Activated naive CD4-positive, alpha-beta T cell treated with Interleukin-2 at 50 U/mL for 16 hours (primary cell): ENCODE measurements at places on chromosomes 3 and 15.

DNA sequence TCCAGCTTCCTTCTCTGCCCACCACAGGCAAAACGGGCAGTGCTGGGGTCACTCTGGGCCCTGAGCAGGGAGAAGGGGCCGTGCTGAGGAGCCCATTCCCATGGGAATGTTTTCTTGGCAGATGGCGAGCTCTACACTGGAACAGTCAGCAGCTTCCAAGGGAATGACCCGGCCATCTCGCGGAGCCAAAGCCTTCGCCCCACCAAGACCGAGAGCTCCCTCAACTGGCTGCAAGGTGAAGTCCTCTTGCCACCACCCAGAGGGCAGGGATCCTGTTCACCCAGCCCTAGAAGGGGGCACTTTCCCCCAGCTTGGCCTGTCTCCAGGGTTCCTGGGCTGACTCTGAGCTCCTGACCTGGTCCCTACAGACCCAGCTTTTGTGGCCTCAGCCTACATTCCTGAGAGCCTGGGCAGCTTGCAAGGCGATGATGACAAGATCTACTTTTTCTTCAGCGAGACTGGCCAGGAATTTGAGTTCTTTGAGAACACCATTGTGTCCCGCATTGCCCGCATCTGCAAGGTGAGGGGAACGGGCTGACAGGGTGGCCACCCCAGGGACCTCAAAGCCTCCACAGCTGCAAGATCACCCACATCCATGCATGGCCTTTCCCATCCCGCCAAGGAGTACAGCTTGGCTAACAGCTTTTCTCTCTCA lies 12.4 kb downstream of the CIB1 start:
- no peak for DNase-seq

GRCh38 chr15:34951993-34952392 lies 17.5 kb downstream of the AQR start:
- DNase-seq = no peak

- no peak for DNase-seq
These were observed 18.0 kb downstream of the PDIA5 start for GRCh38 chr3:123084738-123085237.

GRCh38 chr3:8509961-8510360 lies 8.3 kb downstream of the LMCD1 start:
- DNase-seq = no peak

GRCh38 chr15:76376029-76376428 lies 39.5 kb downstream of the ISL2 start:
- no peak for DNase-seq
